Uterus (tissue), 4 donors: ENCODE measurements at places on chromosomes 5 and 9.

GRCh38 chr5:181054138-181054537 is 14.1 kb downstream of the BTNL9 start:
- peaks cover under 1% of the 10 kb centered on the region for H3K4me1 ChIP-seq
- no peaks in the 10 kb centered on the region for H3K36me3 ChIP-seq
- H3K4me3 ChIP-seq = no peak overlapping the region
- DNase-seq = no peak

DNA sequence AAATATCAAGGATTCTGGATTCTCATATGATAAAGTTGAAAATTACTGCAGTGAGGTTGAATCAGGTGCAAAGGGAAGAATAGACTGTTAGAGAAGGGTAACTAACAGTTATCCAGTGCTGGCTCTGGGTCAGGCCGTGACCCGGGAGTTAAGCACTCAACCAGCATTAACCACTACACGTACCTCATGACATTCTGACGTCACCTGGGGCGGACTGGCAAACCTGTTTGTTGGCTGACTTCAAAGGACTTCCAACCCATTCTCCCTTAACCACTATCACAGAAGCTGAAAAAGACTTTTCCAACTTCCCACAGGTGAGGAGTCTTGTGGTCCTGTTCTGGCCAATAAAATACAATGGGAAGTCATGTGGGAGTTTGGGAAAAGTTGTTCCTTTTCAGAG is 268.9 kb downstream of the ENC1 start:
- no peak overlapping the region for H3K27ac ChIP-seq
- DNase-seq = no peak
- H3K36me3 ChIP-seq = no peaks in the 10 kb centered on the region
- no peak overlapping the region for H3K4me3 ChIP-seq
- H3K27me3 ChIP-seq = no peaks in the 10 kb centered on the region
- H3K4me1 ChIP-seq = no peaks in the 10 kb centered on the region

- no peak for DNase-seq
- H3K27ac ChIP-seq = no peak overlapping the region
- H3K4me3 ChIP-seq = no peak overlapping the region
- no peaks in the 10 kb centered on the region for H3K36me3 ChIP-seq
Observed at GRCh38 chr9:123662057-123662776, 267.7 kb downstream of the DENND1A start.

DNA sequence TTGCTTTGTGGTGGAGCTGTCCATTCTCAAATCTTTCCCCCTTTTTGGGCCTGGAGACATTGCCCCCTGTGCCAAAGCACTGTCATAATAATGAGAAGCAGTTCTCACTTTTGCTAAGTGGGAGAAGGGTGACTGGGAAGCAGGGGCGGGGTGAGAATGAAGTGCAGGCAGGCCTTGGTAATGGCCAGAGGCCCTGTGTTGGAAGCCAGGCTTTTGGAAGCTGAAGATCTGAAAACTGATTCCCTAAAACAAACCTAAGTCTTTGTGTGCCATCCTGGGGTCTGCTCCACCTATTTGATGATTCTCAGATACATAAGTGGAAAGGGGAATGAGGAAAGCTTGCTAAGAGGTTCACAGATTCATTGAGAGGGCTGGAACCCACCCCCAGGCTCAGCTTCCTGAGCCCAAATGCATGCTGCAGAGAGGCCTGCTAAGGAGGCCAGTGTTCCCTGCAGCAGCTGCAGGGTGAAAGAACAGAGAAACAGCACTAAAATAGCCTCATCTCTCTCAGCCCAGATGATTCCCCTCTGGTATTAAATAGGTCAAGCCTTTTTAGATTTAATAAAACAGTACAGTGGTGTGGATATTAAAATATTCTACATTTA is 75.0 kb downstream of the NSG2 start:
- H3K4me1 ChIP-seq = no peaks in the 10 kb centered on the region
- H3K27me3 ChIP-seq = no peaks in the 10 kb centered on the region
- no peak overlapping the region for H3K27ac ChIP-seq
- H3K36me3 ChIP-seq = no peaks in the 10 kb centered on the region
- no peak overlapping the region for H3K4me3 ChIP-seq
- no peak for DNase-seq

DNA sequence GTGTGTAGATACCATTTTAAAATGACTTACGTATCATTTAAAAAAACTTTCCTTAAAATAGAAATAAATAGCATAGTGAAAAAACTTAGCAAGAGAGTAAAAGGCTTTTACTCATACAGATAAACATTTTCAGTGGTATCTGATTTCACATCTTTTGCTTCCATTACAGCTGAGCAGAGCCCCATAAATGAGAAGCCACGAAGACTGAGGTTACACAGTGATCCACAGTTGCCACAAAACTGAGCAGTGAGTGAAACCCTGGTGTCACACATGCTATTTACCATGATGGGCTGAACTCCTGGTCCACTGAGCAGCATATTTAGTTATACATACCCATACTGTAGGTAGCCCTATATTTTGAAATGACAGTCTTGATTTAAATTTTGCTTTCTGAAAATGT is 401.2 kb downstream of the KIAA0825 start:
- H3K27me3 ChIP-seq = no peaks in the 10 kb centered on the region
- H3K4me3 ChIP-seq = no peak overlapping the region
- no peaks in the 10 kb centered on the region for H3K36me3 ChIP-seq
- no peak for DNase-seq

DNA sequence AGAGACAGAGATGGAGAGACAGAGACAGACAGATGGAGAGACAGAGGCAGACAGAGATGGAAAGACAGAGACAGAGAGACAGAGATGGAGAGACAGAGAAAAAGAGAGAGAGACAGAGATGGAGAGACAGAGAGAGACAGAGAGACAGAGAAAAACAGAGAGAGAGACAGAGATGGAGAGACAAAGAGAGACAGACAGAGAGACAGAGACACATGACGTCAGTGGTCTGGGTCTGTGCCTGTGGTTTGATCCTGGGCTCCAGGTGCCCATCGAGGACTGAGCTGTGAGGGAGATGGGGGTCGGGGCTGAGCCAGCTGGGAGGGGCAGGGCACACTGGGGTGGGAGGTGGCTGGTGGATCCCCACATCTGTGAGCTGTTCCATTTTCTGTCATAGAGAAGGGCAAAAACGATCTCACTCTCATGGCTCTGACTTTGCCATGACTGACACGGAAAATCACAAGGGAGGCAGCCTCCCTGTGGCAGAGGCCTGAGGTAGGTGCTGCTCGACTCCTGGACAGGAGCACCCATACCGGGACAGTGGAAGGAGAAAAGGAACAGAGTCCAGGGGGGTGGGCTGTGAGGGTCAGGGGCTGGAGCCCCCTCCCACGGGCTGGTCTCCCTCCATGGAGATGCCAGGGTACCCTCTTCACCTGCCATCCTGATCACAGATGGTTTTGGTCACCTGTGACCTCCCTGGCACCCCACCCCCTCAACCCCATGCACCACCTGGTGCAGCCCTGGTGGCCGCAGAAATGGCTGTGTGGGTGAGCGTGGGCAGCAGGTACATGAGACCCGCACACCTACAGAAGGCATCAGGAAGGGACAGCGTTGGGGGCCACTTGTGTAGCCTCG is 28.8 kb downstream of the GLT6D1 start:
- no peak for DNase-seq
- H3K27me3 ChIP-seq = no peaks in the 10 kb centered on the region
- no peak overlapping the region for H3K27ac ChIP-seq
- no peak overlapping the region for H3K4me3 ChIP-seq

DNA sequence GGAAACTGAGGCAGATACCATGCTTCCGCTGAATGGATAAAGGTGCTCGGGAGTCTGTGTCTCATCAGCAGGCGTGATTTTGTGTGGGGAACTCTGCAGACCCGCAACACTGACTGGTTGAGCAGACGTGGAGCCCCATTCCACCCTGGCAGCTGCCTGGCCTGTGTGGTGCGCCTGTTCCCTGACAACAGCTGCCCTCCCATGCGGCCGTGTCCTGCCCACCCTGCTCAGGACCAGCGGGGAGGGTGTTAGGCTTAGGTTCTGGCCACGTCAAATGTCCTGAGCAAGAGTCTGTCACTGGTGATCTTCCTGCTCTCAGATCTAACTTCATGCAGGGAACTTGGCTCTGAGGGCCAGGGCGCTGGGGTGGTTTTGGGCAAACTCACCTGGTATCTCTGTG is 417.7 kb upstream of the IRX4 start:
- no peak overlapping the region for H3K27ac ChIP-seq
- DNase-seq = no peak
- H3K27me3 ChIP-seq = no peaks in the 10 kb centered on the region
- H3K4me3 ChIP-seq = no peak overlapping the region

GRCh38 chr5:52771343-52772039 is 16.2 kb upstream of the ITGA1 start:
- no peak overlapping the region for H3K4me3 ChIP-seq
- no peaks in the 10 kb centered on the region for H3K4me1 ChIP-seq
- H3K27me3 ChIP-seq = no peaks in the 10 kb centered on the region
- DNase-seq = no peak
- H3K36me3 ChIP-seq = no peaks in the 10 kb centered on the region

DNA sequence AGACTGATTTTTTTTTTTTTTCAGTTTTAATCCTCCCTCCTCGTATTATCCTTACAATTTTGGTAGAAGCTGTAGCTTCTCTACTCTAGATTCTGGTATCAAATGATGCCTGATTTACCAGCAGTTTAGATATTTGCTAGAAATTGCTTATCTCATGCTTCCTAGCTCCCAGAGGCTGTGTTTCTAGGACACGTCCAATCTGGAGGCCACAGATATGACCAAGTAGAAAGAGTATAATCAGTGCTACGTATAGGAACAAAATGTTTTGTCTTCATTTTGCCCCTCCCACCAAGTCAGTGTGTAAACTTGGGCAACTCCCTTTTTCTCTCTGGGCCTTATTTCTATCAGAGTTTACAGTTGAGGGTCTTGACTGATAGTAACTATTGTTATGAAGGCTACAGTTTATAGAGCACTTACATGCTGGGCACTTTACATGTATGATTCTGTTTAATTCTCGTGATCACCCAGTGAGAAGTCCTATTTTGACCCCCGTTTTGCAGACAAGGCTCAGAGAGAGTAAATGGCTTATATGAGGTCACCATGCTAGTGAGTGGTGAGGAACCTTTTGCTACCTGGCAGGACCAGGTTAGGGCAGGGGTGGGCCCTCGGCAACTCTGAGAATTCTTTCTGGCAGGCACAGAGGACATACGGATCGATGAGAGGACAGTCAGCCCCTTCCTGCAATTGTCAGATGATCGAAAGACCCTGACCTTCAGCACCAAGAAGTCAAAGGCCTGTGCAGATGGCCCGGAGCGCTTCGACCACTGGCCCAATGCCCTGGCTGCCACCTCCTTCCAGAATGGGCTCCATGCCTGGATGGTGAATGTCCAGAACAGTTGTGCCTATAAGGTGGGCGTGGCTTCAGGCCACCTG is 7.6 kb downstream of the HDHD3 start:
- H3K4me1 ChIP-seq = no peaks in the 10 kb centered on the region
- no peaks in the 10 kb centered on the region for H3K27me3 ChIP-seq
- no peaks in the 10 kb centered on the region for H3K36me3 ChIP-seq
- no peak for DNase-seq
- H3K4me3 ChIP-seq = no peak overlapping the region

DNA sequence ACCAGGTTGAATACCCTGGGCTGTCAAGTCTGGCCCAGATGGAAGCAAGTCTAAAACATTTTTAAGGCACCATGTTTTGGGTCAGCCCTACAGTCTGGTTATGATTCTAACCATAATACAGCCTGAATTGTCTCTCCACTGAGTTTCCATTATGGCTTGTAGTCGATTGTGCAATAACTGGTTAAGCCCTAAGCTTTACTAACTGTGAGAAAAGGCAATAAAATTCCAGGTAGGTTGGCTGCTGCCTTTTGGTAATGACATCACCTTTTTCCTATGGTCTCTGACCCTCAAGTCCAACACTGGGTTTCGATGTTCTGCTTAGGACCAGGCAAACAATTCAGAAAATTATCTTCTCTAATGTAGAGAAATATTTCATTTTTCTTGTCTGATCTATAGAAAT is 243.3 kb downstream of the ACTL7B start:
- no peaks in the 10 kb centered on the region for H3K4me1 ChIP-seq
- no peak overlapping the region for H3K4me3 ChIP-seq
- H3K27ac ChIP-seq = no peak overlapping the region

GRCh38 chr9:83670381-83670780 is 37.4 kb downstream of the UBQLN1 start:
- H3K4me1 ChIP-seq = no peaks in the 10 kb centered on the region
- no peaks in the 10 kb centered on the region for H3K27me3 ChIP-seq
- no peaks in the 10 kb centered on the region for H3K36me3 ChIP-seq
- no peak for DNase-seq

DNA sequence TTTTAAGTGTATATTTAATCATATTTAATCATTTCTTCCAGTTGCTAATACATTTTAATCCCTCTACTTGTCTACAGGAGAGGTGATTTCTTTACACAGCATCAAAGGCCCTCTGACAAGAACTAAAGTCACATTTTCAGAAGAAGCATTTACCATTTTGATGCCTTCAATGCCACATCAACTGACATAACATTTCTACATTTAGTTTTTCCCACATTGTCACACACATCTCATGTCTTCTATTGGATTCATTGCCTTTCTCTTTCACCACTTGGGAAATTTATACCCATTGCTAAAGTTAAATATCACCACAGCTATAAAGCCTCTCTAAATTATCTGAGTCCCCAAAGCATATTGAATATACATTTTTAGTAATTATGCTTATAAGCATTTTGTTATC is 1907.5 kb upstream of the CDH9 start:
- no peaks in the 10 kb centered on the region for H3K27me3 ChIP-seq
- H3K36me3 ChIP-seq = no peaks in the 10 kb centered on the region
- no peak for DNase-seq
- H3K4me3 ChIP-seq = no peak overlapping the region
- no peak overlapping the region for H3K27ac ChIP-seq

DNA sequence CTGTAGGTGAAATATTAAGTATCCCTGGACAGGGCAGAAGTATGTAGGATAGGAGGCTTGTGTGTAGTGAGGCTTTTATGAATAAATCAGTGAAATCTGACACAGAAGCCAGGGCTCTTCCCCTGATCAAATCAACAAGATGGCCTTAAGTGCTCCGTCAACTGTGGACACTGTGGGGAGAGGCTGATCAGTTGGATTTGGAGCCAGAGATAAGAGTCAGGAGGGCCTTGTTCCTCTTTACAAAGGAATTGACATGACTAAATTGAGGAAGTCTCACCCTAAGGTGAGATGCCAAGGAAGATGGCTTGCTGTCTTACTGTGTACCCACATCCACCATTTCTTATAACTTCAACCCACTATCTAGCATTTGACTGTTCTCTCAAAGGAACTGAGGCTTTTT is 91.6 kb upstream of the PRRC1 start:
- no peak for DNase-seq
- H3K27ac ChIP-seq = no peak overlapping the region
- H3K36me3 ChIP-seq = no peaks in the 10 kb centered on the region
- H3K4me1 ChIP-seq = no peaks in the 10 kb centered on the region
- H3K4me3 ChIP-seq = no peak overlapping the region

- H3K4me3 ChIP-seq = no peak overlapping the region
- DNase-seq = no peak
Observed at GRCh38 chr5:82901281-82901888, 175.8 kb downstream of the TMEM167A start.
